ENCODE measurements at places on chromosomes 3 and 15.
A peak's percentile ranks its signal among the peaks of the same experiment; 100 is the strongest.

DNA sequence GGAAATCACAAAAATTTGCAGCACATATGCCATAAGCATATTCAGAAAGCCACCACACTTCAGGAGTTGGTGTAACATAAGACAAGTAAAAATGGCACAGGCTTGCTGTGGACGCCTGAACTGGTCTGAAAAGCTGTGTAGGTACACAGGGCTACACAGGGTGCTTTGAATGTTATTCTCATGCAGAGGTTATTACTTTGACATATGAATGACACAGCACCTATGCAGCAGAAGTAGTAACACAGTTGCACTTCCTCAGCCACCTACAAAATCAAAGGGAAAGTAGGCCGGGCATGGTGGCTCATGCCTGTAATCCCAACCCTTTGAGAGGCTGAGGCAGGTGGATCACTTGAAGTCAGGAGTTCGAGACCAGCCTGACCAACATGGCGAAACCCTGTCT, 54.5 kb downstream of the OSBPL10 start:
- no peak for DNase-seq

GRCh38 chr15:68851971-68852370, 31.3 kb upstream of the ANP32A start:
- DNase-seq: no peak

- no peak for DNase-seq
Measured at GRCh38 chr3:99645277-99646106, 7.1 kb downstream of the COL8A1 start.

GRCh38 chr15:70610541-70610940, 152.8 kb downstream of the UACA start:
- DNase-seq: no peak

DNA sequence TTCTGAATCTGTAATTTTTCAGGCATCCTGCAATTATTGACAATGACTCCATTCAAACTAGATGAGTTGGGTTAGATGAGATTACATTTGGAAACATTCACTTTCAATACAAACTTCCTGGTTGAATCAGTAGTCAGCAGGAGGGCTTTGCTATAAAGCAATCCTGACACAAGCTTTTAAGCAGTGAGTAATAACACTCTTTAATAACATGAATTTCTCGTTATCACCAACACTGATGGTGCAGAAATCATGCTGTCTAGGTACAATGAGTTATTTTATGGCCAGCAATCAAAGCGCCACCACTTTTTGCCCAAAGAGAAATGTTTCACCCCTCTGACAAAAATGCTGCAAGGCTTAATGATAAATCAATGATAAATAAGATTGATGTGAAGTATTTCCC, 474.8 kb upstream of the CNTN4 start:
- DNase-seq: no peak

DNA sequence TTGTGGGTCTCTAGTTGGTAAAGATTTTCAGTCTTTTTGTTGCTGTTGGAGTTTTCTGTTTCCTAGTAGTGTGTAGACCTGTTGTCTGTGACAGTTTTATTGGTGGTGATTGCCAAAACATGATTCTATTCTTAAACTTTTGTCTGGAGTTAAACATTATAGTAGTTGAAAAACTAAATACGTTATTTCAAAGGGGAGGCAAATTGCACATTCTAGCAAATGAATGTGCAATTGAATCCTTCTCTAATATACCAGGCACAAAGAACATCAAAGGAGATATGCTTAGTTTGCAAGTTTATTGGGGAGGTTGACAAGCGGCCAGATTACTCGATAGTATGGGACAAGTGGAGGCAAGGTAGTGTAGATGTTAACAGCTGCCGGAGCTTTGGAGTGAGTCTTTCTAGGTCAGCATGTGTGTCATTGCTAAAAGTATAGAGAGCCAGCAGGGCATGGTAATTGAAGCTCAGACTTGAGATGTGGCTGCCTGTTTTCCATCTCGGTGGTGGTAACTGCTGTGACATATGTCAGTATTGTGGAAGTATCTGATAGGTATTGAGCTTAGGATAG, 20.6 kb downstream of the CHD2 start:
- DNase-seq: peak; percentile 77

- no peak for DNase-seq
Measured at GRCh38 chr3:94176988-94177745, 114.3 kb downstream of the NSUN3 start.

DNA sequence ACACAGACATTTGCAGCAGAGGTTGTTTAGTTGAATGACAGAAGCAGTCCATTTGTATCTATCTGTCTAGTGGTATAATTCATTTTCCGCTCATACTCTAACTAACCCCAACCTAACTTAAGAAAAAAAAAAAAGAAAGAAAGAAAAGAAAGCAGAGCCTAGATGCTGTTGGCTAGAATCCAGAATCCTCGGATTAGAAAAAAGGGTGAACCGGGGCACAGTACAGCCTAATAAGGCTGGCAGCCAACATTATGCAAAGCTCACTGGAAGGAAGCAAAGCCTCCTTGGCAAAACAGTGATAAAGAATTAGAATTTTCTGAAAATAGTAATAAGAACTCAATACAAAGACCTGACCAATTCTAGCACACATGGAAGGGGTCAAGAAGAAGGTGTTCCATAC, 640.8 kb downstream of the TUSC7 start:
- DNase-seq: no peak

GRCh38 chr15:74433592-74434262, at the start of gene SEMA7A:
SEMA7A (minus strand) TSS chr15:74433958; CDS start chr15:74433918, 40 bp downstream.
- peak; percentile 62 for DNase-seq

DNA sequence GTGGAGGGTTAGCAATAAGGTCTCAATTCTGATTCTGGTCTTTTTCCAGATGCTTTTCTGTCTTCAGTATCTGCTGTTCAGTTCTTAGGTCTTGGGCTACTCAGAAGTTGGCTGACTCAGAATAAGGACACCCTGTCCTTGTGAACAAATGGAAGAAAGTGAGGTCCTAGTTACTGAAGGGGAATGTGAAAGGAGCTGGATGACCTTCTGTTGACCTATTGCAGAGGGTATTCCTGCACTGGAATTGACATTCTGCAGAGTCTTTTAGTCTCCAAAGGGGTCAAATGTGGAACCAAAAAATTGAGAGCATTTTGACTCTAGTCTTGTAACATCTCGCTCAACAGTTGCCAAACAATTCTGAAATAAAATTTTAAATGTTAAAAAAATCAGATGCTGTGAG, 63.0 kb downstream of the CCR1 start:
- DNase-seq: no peak

DNA sequence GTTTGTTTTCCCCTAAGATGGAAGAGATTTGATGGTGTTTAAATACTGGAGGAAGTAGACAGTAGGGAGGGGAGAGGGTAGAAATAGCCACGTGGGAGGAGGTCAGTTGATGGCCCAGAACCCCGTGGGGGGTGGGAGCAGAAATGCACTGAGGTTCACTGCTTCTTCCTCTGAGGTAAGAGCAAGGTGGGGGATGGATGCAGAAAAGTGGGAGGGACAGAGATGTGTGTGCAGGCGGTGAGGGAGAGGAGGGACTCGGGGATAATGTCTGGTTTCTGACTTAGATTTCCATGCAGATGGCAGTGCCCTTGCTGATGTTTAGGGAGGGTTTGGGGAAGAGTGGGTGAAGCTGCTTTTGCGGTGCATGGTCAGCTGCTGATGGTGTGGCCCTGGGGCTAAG, 102.9 kb downstream of the ARNT2 start:
- DNase-seq: no peak

DNA sequence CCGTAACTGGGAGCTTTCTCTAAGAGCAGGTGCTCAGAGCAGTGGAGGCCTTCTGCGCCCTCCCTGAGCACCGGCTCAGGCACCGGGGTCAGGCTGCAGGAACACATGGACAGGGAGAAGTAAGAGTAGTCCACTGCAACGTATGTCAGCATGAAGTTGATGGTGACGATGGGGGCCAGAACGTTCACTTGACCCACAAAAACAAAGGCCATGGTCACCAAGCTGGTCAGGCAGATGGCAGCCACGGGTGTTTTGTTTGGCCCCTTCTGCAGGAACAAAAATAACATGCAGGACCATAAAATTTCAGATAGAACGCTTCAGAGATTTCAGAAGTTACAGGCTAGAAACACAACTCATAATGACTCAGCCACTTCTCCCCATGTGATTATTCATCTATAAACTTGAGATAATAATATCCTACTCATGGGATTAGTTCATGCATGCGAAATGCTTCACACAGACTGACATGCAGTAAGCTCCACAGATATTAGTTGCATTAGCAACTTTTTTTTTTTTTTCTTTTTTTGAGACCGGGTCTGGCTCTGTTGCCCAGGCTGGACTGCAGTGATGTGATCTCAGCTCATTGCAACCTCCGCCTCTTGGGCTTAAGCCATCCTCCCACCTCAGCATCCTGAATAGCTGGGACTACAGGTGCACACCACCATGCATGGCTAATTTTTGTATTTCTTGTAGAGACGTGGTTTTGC, 52.2 kb upstream of the HEG1 start:
- no peak for DNase-seq

GRCh38 chr3:10505050-10505790, at the start of gene ATP2B2:
ATP2B2 (minus strand) TSS chr3:10505586; CDS start chr3:10449543, 56,043 bp downstream.
- no peak for DNase-seq

- DNase-seq: no peak
Measured at GRCh38 chr3:148958696-148959095, 32.6 kb upstream of the GYG1 start.

GRCh38 chr3:32499585-32499984, 3.1 kb downstream of the CMTM6 start:
- DNase-seq: no peak

DNA sequence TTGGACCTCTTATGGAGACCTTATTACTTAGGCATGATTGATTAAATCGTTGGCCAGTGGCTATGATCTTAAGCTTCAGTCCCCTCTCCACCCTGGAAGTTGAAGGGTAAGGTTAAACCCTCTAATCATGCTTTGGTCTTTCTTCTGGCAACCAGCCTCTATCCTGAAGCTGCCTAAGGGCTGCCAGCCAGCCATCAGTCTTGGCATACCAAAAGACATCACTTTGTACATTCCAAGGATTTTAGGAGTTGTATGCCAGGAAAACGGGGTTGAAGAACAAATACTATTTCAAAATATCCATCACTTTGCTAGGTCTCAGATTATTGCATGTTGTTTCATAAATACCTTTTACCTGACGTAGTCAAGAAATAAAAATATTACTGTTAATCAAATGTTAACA, 28.9 kb downstream of the UBE2E2 start:
- DNase-seq: no peak

DNA sequence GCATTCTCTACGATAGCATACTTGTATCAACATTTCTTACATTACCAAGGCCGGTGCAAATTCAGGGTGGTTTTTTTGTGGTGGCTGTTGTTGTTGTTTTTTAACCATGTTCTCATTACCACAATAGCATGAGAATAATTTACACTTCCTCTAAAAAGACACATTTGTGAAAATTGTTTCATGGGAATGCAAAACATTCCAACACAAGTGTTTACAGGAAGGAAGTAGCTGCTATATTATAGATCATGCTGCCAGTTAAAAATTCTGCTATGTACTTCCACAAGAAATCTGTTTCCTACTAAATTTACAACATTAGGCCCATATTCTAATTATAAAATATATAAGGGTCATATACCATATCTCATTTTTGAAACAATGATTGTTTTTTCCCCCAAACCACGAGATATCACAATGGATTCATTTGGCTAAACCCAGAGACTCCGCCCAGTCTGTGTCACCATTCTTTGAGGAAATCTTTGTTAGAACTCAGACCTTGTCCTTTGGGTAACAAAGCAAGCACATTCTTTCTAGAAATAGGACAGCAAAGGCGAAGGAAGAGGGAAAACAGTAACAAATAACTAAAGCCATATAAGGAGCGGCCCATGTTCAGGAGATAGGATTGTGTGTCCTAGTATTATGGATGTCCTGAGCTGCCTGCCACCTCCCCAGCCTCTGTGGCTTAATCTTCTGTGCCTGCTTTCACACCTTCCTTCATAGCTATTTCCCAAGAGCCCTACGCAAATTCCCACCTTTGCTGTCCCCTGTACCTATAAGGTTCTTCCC, 60.1 kb downstream of the UACA start:
- DNase-seq: no peak

DNA sequence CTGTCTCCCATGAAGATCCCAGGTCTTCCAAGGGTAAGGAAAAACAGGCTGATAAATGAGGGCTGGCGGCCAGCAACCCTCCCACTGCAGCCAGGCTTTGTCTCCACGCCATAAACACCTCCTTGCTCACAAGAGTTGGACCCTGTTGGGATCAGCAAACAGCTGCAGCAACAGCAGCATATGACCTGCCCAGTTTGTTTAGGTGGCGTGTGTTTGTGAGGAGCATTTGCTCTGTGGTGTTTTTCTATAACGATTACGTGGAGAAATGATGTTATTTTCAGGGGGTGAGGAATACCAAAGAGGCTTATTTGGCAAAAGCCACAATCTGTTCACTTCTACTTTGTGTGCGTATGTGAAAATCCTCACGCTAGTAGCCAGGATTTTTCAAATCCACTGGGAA, 58.5 kb downstream of the RFTN1 start:
- DNase-seq: no peak

- DNase-seq: no peak
Measured at GRCh38 chr15:98802187-98802586, 153.8 kb downstream of the IGF1R start.

- no peak for DNase-seq
Measured at GRCh38 chr3:58478781-58479180, 13.1 kb upstream of the KCTD6 start.

- DNase-seq: peak; percentile 28
Measured at GRCh38 chr3:57942872-57943283, 65.3 kb upstream of the FLNB start.

- no peak for DNase-seq
Measured at GRCh38 chr15:48794697-48795134, 16.2 kb downstream of the CEP152 start.

- DNase-seq: no peak
Measured at GRCh38 chr3:61772456-61772855, 211.1 kb downstream of the PTPRG start.

- DNase-seq: no peak
Measured at GRCh38 chr15:87033056-87033455, 953.4 kb downstream of the AGBL1 start.

GRCh38 chr15:100635406-100636071, 33.1 kb downstream of the ASB7 start:
- no peak for DNase-seq

DNA sequence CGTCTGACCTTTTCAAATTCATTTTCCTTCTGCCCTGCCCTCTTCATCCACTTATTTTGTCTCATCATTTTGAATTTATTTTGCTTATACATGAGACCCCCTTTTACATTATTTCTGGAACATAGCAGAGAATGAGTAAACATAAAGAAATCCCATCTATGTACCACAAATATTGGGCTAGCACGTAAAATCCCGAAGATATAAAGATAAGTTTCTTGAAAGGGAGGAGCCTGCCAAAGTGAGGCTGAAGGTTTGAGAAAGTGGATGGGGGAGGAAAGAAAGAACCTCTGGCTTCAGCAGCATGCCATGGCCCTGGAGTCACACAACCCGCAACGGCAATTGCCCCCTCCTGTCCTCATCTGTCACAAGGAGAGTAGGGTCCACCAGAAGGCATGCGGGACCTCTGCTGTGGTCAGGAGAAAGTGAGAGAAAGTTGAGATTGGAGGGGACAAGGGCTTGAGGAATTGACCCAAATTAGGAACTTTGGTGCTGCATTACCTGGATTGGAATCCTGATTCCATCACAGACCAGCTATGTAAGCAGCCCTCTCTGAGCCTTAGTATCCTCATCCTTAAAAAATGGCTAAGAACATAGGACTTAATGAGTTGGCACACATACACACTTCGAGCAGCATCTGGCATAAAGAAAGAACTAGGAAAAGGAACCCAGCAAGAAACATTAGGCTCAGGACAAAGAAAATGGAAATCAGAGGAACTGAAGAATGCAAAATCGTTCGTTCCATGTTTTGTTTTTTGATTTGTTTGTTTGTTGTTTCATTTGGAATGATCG, 53.7 kb upstream of the GYG1 start:
- DNase-seq: no peak

- no peak for DNase-seq
Measured at GRCh38 chr15:96181217-96181616, 149.3 kb upstream of the NR2F2 start.

- no peak for DNase-seq
Measured at GRCh38 chr15:32884146-32884545, 166.3 kb downstream of the GREM1 start.
